ENCODE measurements at places on chromosomes 11 and 22. TPM values are rescaled to one million over a fixed set of nuclear protein-coding genes. Genes with fewer than 3 reads are reported as not detected.

The MS4A3 gene
- not detected for total RNA-seq

The UBQLN3 gene
- total RNA-seq, result not detected

The ARAP1 gene
- 49.3 TPM for total RNA-seq

The CABP7 gene
- total RNA-seq, result 0.06 TPM

The ZNRF3 gene
- total RNA-seq, result 2.2 TPM

Measured in activated naive CD8-positive, alpha-beta T cell treated with anti-CD3 and anti-CD28 coated beads for 36 hours (primary cell).